SK-N-SH (cell line): ENCODE measurements at places on chromosomes 16 and 17. TPM values are rescaled to one million over a fixed set of nuclear protein-coding genes. Genes with fewer than 3 reads are reported as not detected.

Gene PTX4
- not detected in 2 replicates for polyA plus RNA-seq

Gene PDILT
- polyA plus RNA-seq: not detected in 2 replicates

Gene KRT33B
- 0.08 TPM in 1 of 2 replicates, not detected in the other for polyA plus RNA-seq

Gene CD300LF
- not detected in 2 replicates for polyA plus RNA-seq

Gene NOL11
- polyA plus RNA-seq: 27.0 and 36.2 TPM in 2 replicates

Gene CDK3
- 14.6 and 22.1 TPM in 2 replicates for polyA plus RNA-seq

Gene LRRC75A
- 1.2 and 1.3 TPM in 2 replicates for polyA plus RNA-seq

Gene BAIAP3
- polyA plus RNA-seq: 1.1 and 2.0 TPM in 2 replicates

Gene RNF43
- polyA plus RNA-seq: not detected in 2 replicates

Gene MYO15A
- polyA plus RNA-seq: 0.15 and 0.43 TPM in 2 replicates

Gene TBC1D3B
- 2.0 and 3.7 TPM in 2 replicates for polyA plus RNA-seq

Gene PRSS8
- 0.05 and 0.07 TPM in 2 replicates for polyA plus RNA-seq

Gene EVPLL
- polyA plus RNA-seq: not detected in 2 replicates

Gene CEMP1
- polyA plus RNA-seq: not detected in 2 replicates

Gene RFWD3
- polyA plus RNA-seq: 13.2 and 15.9 TPM in 2 replicates

Gene ZNF423
- 1.2 and 1.9 TPM in 2 replicates for polyA plus RNA-seq

Gene ZNF276
- polyA plus RNA-seq: 24.9 and 27.0 TPM in 2 replicates

Gene SLC9A5
- 4.1 and 5.8 TPM in 2 replicates for polyA plus RNA-seq
